SK-N-SH (cell line): ENCODE measurements at places on chromosomes 2 and 18.
A peak's percentile ranks its signal among the peaks of the same experiment; 100 is the strongest.

GRCh38 chr2:164061129-164061746 lies 325.4 kb upstream of the FIGN start:
- DNase-seq: peak; percentile 14
- no peaks in the 10 kb centered on the region; the same call in none of the 2 replicates for H3K4me1 ChIP-seq
- no peak overlapping the region for H3K4me3 ChIP-seq
- no peaks in the 10 kb centered on the region for H3K27me3 ChIP-seq
- H3K27ac ChIP-seq: no peak overlapping the region
- no peaks in the 10 kb centered on the region for H3K36me3 ChIP-seq

GRCh38 chr2:236686561-236686960 lies 116.9 kb downstream of the ACKR3 start:
- no peak for DNase-seq
- no peaks in the 10 kb centered on the region; the same call in 1 of the 2 replicates for H3K27me3 ChIP-seq
- no peak overlapping the region for H3K27ac ChIP-seq

GRCh38 chr18:23151414-23152099 lies 16.3 kb downstream of the CABLES1 start:
- no peak for DNase-seq
- H3K27ac ChIP-seq: no peak overlapping the region
- no peak overlapping the region for H3K4me3 ChIP-seq
- no peaks in the 10 kb centered on the region for H3K36me3 ChIP-seq
- peaks cover 28% of the 10 kb centered on the region for H3K4me1 ChIP-seq

- H3K36me3 ChIP-seq: no peaks in the 10 kb centered on the region
- H3K4me3 ChIP-seq: no peak overlapping the region
- no peaks in the 10 kb centered on the region for H3K27me3 ChIP-seq
- peak overlapping the region; percentile 52 for H3K27ac ChIP-seq
These were observed 2.1 kb downstream of the TMEM247 start for GRCh38 chr2:46481198-46482193.

GRCh38 chr2:47599171-47599570 lies 183.8 kb upstream of the MSH6 start:
- DNase-seq: no peak
- no peak overlapping the region for H3K27ac ChIP-seq
- H3K4me1 ChIP-seq: no peaks in the 10 kb centered on the region
- H3K4me3 ChIP-seq: no peak overlapping the region
- H3K27me3 ChIP-seq: no peaks in the 10 kb centered on the region; the same call in 1 of the 2 replicates

GRCh38 chr2:182080493-182080892 lies 94.8 kb downstream of the PPP1R1C start:
- DNase-seq: no peak
- no peaks in the 10 kb centered on the region for H3K36me3 ChIP-seq
- no peak overlapping the region for H3K27ac ChIP-seq
- H3K4me3 ChIP-seq: no peak overlapping the region
- H3K4me1 ChIP-seq: no peaks in the 10 kb centered on the region; the same call in 1 of the 2 replicates
